BE2C (cell line): ENCODE measurements at places on chromosomes 3 and 15.
A peak's percentile ranks its signal among the peaks of the same experiment; 100 is the strongest.

DNA sequence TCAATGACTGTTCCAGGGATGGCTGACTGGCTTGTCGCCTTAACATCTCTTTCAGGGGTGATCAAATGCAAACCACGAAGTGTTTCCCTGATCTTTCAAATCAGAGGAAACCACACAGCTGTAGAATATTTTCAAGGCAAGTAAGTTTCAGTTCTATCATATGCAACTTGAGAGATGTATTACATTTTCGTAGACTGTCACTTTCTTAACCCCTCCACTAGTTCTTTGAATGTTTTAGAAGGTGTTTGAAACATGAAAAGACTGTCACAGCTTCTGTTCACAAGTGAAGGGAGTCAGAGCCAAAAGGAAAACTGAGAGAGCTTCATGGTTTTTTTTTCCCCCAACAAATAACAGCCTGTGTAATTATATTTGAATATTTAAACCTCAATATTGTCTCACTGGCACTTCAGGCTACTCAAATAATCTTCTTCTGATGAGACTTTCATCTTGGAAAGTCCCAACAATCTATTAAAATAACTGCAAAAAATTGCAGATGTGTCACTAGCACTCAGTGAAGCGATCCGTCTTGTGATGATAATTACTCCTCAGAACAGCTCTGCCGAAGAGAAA is 25.9 kb upstream of the CAPN7 start:
- DNase-seq: no peak

GRCh38 chr15:101579631-101580163 is 72.5 kb downstream of the TM2D3 start:
- DNase-seq: no peak

DNA sequence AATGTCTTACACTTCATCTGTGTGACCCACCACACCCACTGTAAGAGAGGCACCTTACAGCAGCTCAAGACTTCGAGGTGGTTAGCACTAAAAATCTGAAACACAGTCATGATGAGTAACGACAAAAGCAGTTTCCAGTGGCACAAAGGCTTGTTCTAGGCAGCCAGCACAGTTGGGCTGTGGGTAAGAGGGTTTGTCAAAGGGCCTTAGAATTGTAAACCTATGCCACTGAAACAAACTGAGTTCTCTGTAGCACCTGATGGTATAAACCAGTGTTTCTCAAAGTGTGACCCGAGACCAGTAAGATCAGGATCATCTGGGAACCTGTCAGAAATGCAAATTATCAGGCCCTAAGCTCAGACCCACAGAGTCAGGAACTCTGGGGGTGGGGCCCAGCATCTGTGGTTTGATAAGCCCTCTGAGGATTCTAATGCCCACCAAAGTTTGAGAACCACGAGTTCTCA is 36.5 kb downstream of the DAPK2 start:
- DNase-seq: no peak

DNA sequence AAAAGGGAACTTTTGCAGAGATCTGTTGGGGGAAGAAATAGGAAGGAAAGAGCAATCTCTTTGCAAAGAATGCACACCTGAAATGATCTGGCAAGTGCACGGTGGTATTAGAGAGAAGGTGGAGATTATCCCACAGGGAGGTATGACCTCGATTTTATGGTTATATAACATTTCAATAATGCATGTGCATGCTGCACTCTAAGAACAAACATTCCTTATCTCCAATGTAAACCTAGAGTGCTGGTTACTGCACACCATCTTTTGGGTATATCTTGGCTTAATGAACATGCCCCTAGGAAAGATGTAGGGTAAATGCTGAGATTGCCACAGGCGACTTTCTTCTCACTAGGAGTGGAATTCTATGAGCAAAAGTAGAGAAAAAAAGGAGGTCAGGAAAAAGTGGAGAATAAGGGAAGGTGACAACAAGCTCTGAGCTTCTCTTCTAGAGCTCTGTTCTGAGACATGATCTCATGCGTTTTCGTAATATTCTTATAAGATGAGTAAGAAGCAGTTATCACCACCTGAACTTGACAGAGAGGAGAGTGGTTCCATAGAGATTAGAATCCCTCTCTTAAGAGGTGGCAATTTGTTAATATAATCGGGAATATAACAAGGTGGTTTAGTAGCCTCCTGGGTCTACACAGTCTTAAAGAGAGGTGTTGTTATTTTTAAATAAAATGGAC is 117.5 kb upstream of the TMC3 start:
- DNase-seq: no peak

- peak; percentile 94 for DNase-seq
These were observed 1.9 kb downstream of the ADAMTS9 start for GRCh38 chr3:64685800-64686445.

- DNase-seq: no peak
These were observed 11.7 kb downstream of the ISG20 start for GRCh38 chr15:88650556-88650955.

DNA sequence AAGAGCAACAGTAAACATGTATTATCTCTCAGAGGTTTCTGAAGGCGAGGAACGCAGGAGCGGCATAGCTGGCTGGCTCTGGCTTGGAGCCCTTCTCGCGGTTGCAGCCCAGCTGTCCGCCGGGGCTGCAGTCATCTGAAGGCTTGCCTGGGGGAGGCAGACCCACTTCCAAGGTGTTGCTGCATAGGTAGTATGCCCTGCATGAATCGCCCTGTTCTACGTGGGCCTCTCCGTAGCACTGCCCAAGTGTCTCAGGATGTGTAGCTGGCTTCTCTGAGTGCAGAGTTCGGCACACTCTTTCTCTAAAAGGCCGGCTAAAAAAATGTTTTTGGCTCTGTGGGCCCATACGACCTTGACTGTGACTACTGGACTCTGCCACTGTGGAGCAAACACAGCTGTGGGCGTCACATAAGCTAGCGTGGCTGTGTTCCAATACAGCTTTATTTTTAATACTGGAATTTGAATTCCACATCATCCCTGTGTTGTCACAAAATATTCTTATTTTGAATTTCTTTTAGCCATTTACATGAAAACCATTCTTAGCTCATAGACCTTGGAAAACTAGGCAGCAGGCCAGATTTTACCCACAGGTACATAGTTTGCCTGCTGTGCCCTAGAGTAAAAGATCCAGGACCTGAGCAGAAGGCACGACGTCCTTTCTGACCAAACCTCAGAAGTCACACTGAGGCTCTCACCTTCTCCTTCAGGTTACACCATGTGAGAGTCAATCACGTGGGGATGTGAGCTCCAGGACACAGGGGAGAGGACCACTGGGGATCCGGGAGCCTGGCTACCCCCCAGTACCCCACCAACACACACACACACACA is 55.9 kb downstream of the PGPEP1L start:
- no peak for DNase-seq

DNA sequence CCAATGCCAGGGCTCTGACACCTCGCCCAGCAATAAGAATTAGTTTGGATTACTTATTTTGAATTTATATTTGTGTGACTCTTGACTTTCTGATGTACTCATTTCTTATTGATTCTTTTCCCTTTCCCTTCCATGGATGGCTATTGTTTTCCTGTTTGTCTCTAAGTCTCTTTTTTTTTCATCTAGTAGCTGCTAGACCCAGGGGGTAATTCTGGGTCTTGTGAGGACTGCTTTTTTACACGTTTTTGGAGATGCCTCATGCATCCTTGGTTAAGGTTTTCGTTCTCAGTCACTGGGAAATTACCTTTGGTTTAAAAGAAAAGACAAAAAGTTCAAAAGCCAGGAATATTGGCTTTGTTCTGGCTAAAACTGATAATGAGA is 70.2 kb upstream of the STRIT1 start:
- no peak for DNase-seq

DNA sequence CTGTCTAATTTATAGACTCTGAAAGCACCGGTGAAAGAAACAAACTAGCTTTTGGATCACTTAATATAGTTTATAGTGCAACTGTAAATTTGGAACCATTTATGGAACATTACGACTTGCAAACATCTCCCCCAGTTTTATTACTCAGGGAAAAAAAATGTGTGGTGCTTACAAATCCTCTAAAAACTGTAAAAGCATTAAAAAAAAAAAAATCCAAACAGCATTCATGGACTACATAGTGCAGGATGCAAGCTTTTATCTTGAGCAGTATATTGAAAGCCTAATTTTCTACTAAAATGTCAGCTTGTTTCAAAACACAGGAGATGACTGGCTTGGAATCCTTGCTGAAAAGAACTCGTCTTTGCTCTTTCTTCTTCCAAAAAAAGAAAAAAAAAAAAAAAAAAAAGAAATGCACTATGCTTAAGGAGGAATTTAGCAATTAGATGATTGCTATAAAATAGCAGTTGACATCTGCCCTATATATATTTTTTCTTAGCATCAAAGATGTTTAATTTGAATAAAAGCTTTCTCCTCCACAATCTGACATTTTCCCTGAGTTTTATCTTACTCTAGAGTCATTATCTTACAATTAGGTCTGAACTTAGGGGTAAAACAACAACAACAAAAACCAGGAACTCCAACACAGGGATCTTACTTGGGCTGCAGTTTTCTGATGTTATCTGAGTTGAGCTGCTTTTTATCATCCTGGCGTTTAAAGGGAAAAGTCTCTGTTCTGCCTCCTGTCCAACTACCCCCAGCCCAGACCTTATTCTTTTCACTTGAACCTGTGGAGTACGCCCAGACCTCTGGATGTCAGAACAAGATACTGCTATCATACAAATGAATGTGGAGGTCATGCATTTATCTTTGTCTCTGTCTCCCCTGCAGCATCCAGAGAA is 62.6 kb upstream of the PDZRN3 start:
- DNase-seq: peak; percentile 14

GRCh38 chr3:149957361-149958125 is 13.2 kb downstream of the PFN2 start:
- no peak for DNase-seq

DNA sequence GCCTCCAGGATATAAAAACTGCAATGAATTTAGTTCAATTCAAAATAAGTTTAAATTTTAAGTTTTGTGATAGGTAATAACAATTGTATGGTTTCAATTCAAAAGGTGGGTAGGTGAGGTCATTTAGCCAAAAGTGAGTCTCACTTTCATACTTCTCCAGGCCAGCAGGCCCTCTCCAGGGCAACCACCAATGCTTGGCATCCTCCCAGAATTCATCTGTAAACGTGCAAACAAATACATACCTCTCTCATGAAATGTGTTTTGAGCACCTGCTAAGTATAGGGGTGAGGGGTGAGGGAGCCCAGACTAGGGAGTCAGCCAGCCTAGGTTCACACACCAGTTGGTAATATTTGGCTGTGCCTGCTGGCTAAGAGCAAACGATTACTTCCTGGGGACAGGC is 22.0 kb upstream of the RBSN start:
- DNase-seq: no peak
